Naive thymus-derived CD8-positive, alpha-beta T cell (primary cell): ENCODE measurements at places on chromosomes 1 and 21. TPM values are rescaled to one million over a fixed set of nuclear protein-coding genes. Genes with fewer than 3 reads are reported as not detected.

OR2L8 gene
- not detected for total RNA-seq

NPR1 gene
- total RNA-seq, result not detected

MAP3K21 gene
- 1.0 TPM for total RNA-seq

AADACL3 gene
- not detected for total RNA-seq

GRCh38 chr1:22488319-22488718, 36.7 kb downstream of the ZBTB40 start:
- DNase-seq, result no peak

- no peak for DNase-seq
Measured at GRCh38 chr1:157241185-157241538, 103.0 kb upstream of the ETV3 start.

DNA sequence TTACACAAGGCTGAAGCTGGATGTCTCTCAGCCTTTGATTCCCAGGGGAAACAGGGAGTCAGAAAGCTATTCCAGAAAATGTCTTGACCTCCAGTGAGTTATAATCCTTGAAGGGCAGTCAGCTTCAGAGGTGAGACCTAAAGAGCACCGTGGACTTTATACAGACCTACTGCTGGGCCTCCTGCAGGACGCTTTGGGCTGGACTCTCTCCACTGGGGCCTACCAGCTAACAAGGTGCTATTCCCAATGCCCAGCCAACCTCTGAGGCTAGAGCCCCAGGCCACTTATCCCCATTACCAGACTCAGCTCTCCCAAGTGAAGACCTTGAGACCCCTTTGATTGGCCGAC, 6.6 kb downstream of the SETD4 start:
- DNase-seq, result no peak

DNA sequence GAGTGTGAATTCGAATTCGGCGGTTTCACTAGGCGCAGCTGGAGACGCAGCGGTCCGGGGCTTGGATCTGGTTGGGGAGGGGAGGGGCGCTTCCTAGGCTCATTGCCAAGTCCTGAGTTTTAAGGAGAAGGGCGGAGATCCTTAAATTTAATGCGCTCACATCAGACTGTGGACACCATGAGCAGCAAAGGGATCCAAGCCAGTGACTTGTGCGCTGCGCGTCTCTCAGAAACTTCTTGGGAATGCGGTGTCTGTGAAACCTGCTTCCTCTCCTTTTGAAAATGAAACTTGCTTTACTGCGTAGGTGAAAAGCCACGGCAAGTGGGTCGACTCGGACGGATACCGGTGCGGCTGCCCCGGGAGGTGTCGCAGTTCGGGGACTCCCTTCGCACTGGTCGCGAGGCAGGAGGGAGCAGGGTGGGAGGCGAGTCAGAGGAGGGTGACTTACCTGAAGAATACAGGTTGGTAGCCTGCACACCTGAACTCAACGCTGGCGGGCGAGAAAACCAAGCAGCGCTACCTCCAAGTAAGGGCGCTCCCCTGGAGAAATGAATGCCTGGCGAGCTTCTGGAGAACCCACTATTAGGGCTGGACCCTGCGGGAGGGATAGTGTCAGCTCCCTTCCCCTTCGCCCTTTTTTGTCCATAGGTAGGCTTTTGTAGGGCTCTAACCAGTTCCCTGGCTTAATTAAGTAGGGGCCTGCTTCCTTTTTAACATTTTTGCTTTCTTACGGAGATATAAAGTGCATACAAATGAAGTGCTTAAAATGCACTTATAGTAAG, 992 bp downstream of the TENT5C start:
- DNase-seq, result peak; percentile 62

DNA sequence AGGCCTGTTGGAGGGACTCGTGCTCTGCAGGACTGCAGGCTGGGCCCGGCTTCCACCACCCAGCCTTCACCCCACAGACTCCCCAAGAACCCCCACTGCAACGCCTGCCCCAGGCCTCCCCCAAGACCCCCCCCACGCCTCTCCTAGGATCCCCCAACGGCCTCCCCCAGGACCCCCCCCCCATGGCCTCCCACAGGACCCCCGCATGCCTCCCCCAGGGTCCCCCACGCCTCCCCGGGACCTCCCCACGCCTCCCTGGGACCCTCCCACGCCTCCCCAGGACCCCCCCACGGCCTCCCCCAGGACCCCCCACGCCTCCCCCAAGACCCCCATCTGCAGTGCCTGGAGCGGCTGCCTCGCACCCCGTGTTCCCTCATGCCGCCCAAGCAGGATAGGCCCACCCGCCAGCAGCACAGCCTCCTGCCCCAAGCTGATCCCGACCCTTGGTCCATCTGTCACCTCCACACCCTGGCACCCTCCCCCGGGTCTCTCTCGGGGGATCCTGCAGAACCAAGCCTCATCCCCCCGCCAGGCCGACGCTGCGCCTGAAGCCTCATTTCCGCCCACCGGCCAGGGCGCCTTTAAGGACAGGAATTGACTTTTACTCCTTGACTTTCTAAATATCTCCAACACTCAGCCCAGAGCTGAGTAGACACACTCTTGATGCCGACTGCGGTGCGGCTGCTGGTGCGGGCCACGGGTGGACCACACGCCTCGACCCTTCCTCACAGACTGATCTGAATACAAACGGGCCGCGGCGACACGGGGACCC, 14.1 kb upstream of the RNF223 start:
- no peak for DNase-seq

GRCh38 chr21:29300807-29301138, 2.1 kb downstream of the BACH1 start:
- DNase-seq, result no peak

GRCh38 chr1:147834181-147834580, 68.4 kb upstream of the GJA8 start:
- DNase-seq, result peak; percentile 1

DNA sequence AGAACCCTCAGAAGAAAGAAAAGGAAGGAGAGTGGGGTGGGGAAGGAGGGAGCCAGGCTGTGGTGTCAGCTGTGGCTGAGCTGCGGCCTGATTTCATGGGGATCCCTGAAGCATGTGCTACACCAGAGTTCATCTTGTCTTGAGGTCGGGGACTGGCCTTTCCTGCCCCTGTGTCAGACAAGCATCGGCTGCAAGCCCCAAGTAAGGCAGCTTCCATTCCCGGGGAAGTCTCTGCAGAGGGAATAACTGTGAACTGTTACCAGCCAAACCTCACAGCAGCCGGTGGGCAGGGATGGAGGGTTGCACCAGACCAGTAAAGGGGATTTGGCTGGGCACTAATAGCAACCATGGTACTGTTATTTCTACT, 35.7 kb upstream of the BTG2 start:
- no peak for DNase-seq
